ENCODE measurements at places on chromosomes 16 and 17. TPM values are rescaled to one million over a fixed set of nuclear protein-coding genes. Genes with fewer than 3 reads are reported as not detected.
A peak's percentile ranks its signal among the peaks of the same experiment; 100 is the strongest.

DNA sequence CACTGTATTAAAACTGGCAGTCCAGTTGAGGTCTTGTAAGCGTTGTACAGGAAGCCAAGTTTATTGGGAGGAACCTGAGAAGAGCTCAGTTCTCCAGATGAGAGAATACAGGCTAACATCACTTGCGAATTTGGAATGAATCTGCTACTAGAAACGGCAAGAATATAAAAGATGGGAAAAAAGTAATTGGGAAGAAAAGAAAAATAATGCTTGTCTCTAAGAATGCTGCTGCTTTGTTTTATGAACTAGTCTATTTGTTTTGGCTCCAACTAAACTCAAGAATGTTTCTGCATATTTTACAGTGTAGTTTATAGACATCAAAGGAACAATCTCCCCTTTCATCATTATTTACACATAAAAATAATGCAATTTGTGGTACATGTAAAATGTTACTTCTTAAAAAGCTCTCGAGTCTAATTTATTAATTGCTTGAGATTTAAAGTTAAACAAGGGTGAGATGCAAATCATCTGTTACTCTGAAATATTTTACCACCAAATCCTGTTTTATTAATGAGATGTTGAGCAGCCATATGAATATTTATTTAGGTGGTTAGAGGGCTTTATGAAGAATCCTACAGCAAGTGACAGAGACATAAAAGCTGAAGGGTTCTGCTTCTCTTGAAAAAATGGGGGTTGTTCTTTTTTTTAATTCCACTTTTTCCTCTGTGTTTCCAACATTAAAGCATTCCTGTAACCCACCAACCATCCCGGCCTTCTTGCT, 162.1 kb upstream of the AXIN2 start:
- H3K4me3 ChIP-seq: no peak overlapping the region
- H3K27ac ChIP-seq: no peak overlapping the region
- no peaks in the 10 kb centered on the region for H3K4me1 ChIP-seq

GRCh38 chr17:15384142-15384787, 42.9 kb upstream of the TEKT3 start:
- H3K27me3 ChIP-seq: peaks cover 17% of the 10 kb centered on the region
- DNase-seq: no peak
- H3K36me3 ChIP-seq: no peaks in the 10 kb centered on the region
- no peaks in the 10 kb centered on the region for H3K4me1 ChIP-seq
- H3K27ac ChIP-seq: no peak overlapping the region
- no peak overlapping the region for H3K4me3 ChIP-seq

Gene MEIOB
- total RNA-seq: not detected

- DNase-seq: no peak
- H3K27ac ChIP-seq: no peak overlapping the region
- H3K27me3 ChIP-seq: peaks cover 3% of the 10 kb centered on the region
Observed at GRCh38 chr17:78868391-78868790, 27.8 kb upstream of the USP36 start.

Gene GRAP
- total RNA-seq: 10.4 TPM

Gene CSH1
- not detected for total RNA-seq

- H3K27ac ChIP-seq: no peak overlapping the region
- no peaks in the 10 kb centered on the region for H3K27me3 ChIP-seq
- no peak overlapping the region for H3K4me3 ChIP-seq
- peaks cover 15% of the 10 kb centered on the region for H3K4me1 ChIP-seq
Observed at GRCh38 chr17:81558115-81558468, 5.9 kb upstream of the FAAP100 start.

GRCh38 chr17:32931686-32932085, 3.7 kb downstream of the TMEM98 start:
- H3K27me3 ChIP-seq: peaks cover 58% of the 10 kb centered on the region
- H3K27ac ChIP-seq: no peak overlapping the region
- no peak for DNase-seq
- H3K4me1 ChIP-seq: peaks cover 6% of the 10 kb centered on the region

DNA sequence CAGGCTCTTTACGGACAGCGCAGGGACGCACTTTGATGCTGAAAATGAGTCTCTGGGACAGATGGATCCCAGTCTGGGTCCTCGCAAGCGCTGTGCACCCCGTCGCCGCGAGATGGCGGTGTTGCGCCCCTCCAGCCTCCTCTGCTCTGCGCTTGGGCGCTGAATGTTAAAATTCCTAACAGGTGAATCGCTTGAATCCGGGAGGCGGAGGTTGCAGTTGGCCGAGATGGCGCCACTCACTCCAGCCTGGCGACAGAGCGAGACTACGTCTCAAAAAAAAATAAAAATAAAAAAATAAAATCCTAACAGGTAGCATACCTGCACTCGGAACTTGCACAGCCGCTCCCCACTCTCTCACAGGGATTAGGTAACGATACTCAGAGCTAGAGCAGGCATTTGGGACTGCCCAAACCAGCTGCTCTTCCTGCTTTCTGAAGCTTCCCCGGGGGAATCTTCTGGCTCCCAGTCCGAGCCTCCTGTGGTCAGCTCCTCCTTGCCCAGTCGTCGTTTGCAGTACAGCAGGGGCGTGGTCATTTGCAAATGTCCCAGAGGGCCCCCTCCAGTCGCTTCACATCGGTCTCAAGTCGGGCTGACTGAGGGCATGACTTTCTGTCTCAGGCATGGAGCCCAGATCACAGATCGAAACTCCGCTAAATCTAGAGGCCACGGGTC, 26.2 kb upstream of the OSGIN1 start:
- H3K4me3 ChIP-seq: no peak overlapping the region
- H3K27ac ChIP-seq: no peak overlapping the region
- H3K4me1 ChIP-seq: no peaks in the 10 kb centered on the region
- peak; percentile 65 for DNase-seq
- H3K27me3 ChIP-seq: no peaks in the 10 kb centered on the region
- H3K36me3 ChIP-seq: no peaks in the 10 kb centered on the region

Gene KCTD19
- 1.1 TPM for total RNA-seq

Gene CCDC154
- total RNA-seq: 2.9 TPM

All from activated CD8-positive, alpha-beta memory T cell treated with anti-CD3 and anti-CD28 coated beads, Interleukin-2, amount 10 ng/mL, durations not matched to agents 7 days and 5 days (primary cell).